ENCODE measurements at places on chromosomes 4 and X.

DNA sequence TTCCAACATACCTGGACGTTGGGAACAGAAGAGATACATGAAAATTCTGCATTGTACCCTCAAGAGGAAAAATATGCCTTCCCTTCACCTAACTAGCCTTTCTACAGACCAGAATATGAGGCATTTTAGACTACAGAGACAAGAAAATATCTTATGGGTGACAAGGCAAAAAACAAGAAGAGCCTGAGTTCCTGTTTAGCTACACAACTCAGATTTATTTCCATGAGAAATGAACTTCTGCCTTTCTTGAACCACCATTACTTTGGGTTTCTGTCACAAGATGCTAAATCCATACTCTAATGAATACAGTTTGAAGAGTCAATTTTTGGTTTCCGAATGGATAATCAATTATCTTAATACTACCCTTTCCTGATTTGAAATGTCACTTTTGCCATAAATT lies 18.7 kb downstream of the RCHY1 start:
- no peak for DNase-seq

DNA sequence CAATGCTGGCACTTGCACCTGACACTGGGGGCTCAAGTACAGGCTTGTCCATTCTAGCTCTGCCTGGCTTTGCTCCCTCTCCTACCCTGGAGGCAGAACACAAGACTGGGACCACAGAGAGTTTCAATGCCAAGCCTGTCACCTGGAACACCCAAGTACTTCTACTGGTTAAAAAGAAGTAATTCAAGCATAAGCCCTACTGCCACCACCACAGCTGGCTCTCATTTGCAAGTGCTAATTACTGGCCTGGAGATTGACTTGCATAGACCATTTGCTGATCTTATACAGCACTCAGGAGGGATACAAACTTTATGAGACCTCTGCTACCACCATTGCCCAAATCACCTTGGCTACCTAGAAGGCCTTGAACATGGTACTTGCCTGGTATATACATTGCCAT lies 1550.9 kb downstream of the C4orf33 start:
- DNase-seq: no peak

GRCh38 chrX:107596651-107597050 lies 31.7 kb upstream of the PRPS1 start:
- DNase-seq: no peak

DNA sequence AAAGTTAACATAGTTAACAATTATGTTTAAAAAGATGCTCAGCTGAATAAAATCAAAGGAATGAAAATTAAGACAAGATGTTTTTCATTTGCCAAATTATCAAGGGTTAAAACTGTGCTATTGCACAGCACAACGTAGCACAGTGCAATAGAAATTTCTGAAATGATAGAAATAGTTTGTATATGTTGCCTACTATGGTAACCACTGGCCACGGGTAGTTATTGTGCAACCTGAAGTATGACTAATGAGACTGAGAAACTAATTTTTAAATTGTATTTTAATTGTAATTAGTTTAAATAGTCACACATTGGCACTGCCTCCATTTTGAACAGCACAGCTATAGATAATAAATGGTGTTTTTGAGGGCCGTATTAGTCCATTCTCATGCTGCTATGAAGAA lies 343.1 kb upstream of the FAM241A start:
- DNase-seq: no peak

GRCh38 chrX:36562986-36563385 lies 445.2 kb upstream of the FAM47C start:
- no peak for DNase-seq

DNA sequence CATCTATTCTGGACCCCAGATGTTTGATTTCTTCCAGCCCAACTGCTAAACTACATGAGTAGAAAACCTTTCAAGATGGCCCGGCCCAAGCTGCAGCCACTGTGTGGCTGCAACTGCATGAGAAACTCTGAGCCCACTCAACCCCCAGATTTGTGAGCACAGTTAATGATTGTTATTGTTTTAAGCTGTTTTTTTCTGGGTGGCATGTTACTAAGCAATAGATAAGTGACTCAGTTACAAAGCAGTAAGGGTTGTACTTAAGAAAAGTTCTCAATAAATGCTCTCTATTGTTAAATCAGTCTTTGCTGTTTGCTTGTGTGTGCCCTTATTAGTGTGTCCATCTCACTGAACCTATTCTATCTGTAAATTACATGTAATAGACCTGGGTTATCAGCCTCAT lies 51.8 kb downstream of the GC start:
- DNase-seq: no peak

DNA sequence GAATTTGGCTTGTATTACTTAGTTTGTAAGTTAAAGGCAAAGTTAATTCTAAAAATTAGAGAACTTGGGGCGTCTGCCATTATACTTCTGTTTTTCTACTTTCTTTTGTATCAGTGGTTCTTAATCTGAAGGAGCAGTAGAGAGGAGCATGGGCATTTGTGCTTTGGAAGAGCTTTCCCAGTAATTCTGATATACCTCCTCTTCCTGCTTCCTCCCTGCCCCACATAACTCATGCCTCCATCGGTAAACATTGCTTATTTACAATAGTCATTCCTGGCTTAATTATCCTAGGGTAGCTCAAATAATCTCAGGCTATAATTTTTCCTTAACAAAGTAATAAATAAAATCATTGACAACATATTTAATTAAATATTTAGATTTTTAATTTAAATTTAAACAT lies 37.1 kb upstream of the SPARCL1 start:
- no peak for DNase-seq

- no peak for DNase-seq
Observed at GRCh38 chr4:24195991-24196736, 306.3 kb upstream of the PPARGC1A start.

GRCh38 chr4:10117359-10118047 lies 904 bp upstream of the WDR1 start:
- no peak for DNase-seq

DNA sequence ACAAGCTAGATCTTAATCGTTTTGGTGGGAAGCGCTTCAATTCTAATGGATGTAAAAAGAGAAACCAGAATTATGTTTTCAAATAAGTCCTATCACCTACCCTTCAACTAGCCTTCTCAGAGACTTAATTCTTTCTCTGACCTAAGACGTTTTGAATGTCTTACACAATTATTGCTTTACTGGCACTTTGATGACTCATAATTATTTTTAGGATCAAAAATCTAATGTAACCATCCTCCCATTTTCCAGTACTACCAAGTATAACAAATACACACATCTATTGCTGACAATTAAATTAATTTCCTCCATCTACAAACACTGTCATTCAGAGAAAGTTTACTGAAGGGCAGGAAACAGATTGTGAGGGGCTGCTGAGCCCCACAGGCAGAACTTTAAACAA lies 108.6 kb downstream of the PPP3CA start:
- no peak for DNase-seq

DNA sequence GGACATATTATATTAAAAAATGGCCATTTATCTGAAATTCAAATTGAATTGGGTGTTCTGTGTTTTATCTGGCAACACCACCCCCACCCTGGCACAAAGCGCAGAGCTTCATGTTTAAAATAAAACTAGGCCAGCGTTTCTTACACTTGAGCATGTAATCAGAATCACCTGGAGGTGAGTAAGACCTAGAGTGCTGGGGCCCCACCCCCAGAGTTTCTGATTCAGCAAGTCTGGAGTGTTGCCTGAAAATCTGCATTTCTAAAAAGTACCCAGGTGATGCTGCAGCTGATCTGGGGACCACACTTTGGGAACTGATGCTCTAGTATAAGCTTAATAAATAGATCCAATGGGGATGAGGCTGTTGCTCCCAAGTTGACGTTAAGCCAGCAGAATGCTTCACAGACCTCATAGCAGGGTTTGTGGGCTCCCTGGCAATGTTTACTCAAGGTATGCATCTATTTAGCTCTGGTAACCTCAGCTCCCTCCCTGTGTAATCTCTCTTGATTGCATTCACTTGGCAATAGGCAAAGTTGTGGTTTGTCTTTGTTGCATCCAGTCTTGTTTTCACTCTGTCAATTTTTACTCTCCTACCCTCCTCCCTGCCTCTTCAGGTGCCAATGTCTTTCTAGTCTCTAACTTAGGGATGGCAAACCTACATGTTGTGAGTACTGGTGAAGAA lies 99.8 kb upstream of the TEX13D start:
- DNase-seq: peak; percentile 40

- no peak for DNase-seq
Observed at GRCh38 chr4:25081866-25082471, 51.2 kb upstream of the LGI2 start.

GRCh38 chr4:155582971-155583437 lies 83.6 kb upstream of the GUCY1A1 start:
- DNase-seq: no peak

DNA sequence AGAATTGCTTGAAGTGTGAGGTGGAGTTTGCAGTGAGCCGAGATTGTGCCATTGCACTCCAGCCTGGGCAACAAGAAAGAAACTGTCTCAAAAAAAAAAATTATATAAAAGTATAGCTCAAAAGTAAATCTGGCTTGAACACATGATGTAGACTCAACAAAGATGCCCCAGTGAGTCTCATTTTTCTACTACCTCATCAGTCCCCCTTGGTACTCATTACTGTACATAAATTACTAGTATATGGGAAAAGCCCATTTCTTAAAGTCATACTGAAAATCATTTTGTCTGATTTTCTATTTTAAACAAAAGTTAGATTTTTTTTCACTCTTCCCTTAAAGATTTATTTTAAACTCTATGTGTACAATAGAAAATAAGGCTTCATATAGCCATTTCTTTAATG lies 39.2 kb downstream of the FAM241A start:
- no peak for DNase-seq

GRCh38 chr4:186260504-186261448 lies 5.2 kb upstream of the F11 start:
- no peak for DNase-seq

DNA sequence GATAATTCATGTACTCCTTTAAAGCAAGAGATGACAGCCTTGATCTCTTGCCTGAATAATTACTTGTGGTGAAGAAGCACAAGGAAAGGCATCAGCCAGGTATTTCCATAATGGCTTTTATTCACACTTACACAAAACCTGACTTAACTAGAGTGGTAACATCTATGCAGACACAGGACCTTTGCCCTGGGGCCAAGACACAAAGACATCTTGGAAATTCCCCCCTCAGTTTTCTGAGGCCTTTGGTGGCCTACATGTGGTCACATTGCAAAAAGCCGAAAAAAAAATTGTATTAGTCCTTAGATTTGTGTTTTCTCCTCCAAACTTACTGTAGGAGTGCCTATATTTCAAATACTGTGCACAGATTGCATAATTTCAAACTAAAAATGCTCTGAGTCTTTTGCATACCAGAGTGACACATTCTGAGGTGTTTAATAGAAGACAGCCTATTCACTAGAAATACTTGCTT lies 172.4 kb downstream of the PDGFC start:
- DNase-seq: no peak

DNA sequence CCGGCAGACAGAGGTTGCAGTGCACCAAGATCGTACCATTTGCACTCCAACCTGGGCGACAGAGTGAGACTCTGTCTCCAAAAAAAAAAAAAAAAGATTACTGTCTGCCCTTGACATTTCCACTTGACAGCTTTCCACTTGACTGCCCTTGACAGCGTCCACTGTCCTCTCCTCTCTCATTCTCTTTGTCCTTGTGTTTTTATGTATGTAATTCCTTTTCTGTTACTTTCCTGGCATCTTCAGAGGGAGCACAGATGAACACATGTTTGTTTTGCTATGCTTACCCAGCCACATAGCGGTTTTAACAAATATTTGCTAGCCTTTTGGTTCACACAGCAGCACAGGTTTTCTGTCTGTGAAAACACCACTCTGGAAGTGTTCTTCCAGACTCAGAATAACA lies 26.2 kb downstream of the SYAP1 start:
- no peak for DNase-seq

DNA sequence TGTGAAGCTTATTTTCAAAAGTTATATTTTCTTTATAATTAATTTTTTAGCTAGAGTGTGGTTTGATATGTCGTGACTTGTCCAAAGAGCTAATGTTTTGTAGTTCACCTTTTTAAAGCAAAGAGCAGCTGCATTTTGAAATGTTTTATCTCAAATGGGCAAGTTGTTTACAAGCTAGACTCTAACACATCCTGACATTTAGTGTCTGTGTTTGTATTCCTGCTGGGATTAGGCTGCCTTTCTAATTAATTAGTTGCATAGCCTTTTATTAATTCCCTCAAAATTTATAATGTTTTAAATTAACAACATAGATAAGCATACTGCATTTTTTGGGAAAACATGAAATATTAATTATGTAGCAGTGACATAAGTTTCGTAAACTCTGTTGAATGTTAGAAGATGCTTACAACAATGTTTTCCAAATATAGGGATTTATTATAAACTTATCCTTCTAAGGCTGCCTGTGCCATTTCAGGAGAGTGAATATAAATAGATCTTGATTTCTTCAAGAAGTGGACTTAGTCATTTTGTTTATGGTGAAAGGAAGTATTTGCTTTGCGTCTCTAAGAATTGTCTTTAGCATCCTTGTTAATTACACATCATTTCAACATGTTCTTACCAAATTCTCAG lies 37.7 kb upstream of the NUDT6 start:
- no peak for DNase-seq

GRCh38 chrX:24619647-24620046 lies 27.5 kb downstream of the PCYT1B start:
- DNase-seq: no peak

- DNase-seq: peak; percentile 37
Observed at GRCh38 chr4:80471756-80472155, 136.2 kb downstream of the CFAP299 start.

DNA sequence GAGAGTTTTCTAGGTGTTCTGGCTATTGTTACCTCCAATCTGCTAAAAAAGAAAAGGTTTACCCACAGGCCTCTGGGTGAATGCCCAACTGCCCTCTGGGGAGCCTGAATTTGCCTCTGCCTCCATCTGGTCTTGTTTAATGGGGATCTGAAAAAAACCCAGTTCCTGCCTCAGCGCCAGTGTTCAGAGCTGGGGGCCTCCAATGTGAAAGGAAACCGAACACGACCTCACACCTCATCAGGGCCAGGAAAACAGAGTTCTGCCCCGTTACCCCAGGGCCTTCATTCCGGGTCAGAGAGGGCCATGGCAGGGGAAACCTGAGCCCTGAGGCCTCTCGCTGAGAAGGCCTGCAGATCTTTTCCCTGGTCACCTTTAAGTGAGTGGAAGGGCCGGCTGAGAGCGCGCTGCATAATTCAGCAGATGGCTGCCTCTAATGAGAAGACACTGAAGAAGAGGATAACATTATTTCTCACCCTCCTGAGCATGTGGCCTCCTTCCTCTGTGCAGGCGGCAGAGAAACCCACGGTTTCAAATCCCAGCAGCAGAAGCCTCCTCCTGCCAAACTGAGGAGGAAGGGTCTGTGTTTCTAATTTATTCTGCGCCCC lies 6.8 kb downstream of the SEPTIN6 start:
- DNase-seq: no peak

DNA sequence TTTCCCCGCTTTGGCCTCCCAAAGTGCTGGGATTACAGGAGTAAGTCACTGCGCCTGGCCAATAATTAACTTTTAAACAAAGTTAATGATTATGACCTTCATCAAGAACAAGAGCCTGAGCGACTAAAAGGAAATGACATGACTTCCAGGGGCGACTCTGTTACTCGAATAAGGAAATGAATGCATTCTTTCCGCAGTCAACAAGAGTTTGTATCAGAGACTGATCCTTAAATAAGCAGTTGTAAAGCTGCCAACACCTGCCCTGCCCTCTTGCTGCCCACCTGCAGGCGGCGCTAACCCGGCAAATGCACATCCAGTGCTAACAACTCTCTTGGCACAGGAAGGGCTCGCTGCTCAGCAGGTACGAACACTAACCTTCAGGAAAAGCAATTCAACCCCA lies 27.3 kb downstream of the WDR1 start:
- DNase-seq: no peak

Data from NCI-H526 treated with DMSO at 0.1 percent for 48 hours (cell line).